Activated T-helper 1 cell treated with anti-CD3 and anti-CD28 coated beads, Interleukin-12 subunit alpha, Interleukin-12 subunit beta, Interleukin-2, Interleukin-4 antibody, amounts not matched to agents 30 ng/mL and 10 ng/mL and 1 ng/mL, durations not matched to agents 14 hours and 24 hours and 36 hours (primary cell): ENCODE measurements at places on chromosomes 4 and X.
A peak's percentile ranks its signal among the peaks of the same experiment; 100 is the strongest.

DNA sequence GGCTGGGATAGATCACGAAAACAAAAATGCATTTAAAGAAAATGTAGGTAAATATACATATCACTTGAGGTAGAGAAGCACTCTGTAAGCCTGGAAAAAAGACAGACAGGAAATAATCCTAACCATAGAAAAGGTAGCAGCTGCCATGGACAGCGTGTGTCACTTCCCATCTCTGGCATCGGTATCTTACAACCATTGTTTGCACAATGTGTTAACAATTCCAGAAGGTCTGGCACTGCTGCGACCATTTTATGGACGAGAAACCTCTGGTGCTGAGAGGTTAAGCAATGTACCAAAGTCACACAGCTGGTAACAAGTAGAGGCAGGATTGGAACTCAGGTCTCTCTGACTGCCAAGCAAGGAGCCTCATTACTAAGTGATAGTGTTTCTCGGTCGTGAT lies 1.7 kb upstream of the MTNR1A start:
- H3K4me1 ChIP-seq, result no peaks in the 10 kb centered on the region
- H3K27me3 ChIP-seq, result peaks cover 14% of the 10 kb centered on the region
- no peak overlapping the region for H3K27ac ChIP-seq
- DNase-seq, result no peak

DNA sequence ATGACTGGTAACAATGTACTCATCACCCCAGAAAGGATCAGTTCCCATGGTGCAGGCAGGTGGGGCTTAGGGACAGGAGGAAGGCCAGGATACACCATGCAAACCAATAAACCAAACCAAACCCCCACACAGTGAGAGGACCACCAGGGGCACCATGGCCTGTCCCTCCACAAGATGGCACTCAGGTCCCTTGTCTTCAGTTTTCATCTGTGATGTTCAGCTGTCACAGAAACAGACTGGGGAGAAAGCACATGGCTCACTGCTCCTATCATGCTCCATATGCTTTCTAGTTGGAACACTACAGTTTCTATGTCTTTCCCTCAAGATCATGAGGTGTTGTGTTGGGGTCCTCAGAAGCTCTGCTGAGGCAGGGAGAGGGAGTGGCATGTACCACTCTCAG lies 10.1 kb downstream of the HS3ST1 start:
- H3K27me3 ChIP-seq, result peaks cover 10% of the 10 kb centered on the region
- no peaks in the 10 kb centered on the region for H3K36me3 ChIP-seq
- no peak overlapping the region for H3K4me3 ChIP-seq
- no peaks in the 10 kb centered on the region for H3K4me1 ChIP-seq
- DNase-seq, result no peak

DNA sequence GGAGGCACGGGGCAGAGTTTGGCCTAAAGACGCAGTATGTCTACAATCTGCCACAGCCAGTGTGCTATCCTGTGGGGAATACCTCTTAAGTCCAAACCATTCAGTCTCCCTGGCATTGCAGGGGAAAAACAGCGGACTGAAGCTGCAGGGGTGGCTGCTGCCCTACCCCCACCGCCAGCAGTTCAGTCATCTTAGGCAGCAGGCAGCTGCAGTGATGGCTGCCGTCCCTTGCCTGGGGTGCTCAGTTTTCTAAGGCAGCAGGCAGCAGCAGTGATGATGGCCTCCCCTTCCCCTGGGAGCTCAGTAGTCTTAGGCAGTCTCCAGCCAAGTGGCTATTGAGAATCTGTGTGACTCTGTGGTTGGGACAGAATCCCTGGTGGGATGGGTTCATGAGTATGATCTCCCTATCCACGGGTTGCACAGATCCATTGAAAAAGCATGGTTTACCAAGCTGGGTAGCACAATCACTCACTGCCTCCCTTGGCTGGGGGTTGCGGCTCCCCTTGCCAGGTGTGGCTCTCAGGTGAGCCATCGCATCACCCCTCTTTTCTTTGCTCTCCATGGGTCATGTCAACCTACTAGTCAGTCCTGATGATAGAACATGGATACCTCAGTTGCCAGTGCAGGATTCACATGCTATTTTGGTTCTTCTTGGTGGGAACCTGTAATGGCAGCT lies 48.9 kb upstream of the GRID2 start:
- no peak for DNase-seq
- no peak overlapping the region for H3K4me3 ChIP-seq
- no peak overlapping the region for H3K27ac ChIP-seq
- no peaks in the 10 kb centered on the region for H3K36me3 ChIP-seq
- H3K27me3 ChIP-seq, result no peaks in the 10 kb centered on the region

DNA sequence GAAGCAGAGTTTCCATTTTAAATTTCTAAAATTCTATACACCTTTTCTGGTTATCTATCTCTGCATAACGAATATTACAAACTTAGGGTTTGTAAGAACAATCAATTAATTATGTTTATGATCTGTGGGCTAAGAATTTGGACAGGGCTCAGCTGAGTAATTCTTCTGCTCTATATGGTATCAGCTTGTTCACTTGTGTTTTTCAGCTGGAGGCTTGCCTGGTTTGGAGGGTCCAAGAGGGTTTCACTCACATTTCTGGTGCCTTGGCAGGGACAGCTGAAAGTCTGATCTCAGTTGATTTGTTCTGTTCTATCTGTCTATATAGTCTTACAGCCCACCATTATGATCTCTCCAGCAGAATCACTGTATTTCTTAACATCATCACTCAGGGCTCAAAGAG lies 57.8 kb upstream of the ADGRA3 start:
- H3K27me3 ChIP-seq, result no peaks in the 10 kb centered on the region
- no peaks in the 10 kb centered on the region for H3K36me3 ChIP-seq
- no peak overlapping the region for H3K4me3 ChIP-seq
- no peak overlapping the region for H3K27ac ChIP-seq

DNA sequence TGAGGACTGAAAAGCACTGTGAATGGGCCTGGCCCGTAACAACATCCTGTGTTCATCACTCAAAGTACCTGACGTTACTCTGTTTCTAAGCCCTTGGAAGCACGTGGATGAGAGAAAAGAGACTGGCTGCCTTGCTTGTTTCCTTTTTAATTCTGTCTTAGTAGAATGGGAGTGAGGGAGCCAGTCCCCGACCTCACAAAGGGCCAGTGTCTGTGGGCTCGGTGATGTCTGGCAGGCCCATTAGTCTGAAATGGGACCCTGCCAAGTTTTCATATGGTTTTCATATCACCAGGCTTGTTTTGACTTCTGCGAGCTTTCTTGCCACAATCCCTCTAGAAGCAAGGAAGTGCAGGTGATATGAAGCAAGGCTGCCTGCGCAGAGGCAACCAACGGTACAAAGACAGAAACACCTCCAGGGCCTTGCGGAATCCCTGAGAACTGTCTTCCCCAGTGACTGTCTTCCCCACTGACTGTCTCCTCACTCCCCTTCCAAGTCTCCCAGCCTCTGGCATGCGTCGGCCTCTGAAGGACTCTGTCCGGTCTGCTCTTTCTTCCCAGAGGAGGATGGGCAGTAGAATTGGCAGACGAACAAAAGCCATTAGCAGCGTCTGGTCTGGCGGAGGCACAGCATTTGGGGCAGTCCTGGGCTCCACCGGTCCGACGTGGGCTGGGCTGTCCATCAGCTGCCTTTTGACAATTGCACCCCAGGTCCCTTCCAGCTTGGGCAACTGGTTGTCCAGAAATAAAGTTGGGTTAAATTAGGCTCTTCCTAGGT lies 20.2 kb upstream of the RASL11B start:
- no peaks in the 10 kb centered on the region for H3K36me3 ChIP-seq
- H3K27me3 ChIP-seq, result peaks cover 3% of the 10 kb centered on the region
- no peak overlapping the region for H3K27ac ChIP-seq
- H3K4me3 ChIP-seq, result no peak overlapping the region
- no peaks in the 10 kb centered on the region for H3K4me1 ChIP-seq

GRCh38 chr4:159290321-159291030 lies 187.6 kb downstream of the RAPGEF2 start:
- no peak overlapping the region for H3K27ac ChIP-seq
- no peaks in the 10 kb centered on the region for H3K4me1 ChIP-seq
- no peak for DNase-seq
- H3K36me3 ChIP-seq, result no peaks in the 10 kb centered on the region

DNA sequence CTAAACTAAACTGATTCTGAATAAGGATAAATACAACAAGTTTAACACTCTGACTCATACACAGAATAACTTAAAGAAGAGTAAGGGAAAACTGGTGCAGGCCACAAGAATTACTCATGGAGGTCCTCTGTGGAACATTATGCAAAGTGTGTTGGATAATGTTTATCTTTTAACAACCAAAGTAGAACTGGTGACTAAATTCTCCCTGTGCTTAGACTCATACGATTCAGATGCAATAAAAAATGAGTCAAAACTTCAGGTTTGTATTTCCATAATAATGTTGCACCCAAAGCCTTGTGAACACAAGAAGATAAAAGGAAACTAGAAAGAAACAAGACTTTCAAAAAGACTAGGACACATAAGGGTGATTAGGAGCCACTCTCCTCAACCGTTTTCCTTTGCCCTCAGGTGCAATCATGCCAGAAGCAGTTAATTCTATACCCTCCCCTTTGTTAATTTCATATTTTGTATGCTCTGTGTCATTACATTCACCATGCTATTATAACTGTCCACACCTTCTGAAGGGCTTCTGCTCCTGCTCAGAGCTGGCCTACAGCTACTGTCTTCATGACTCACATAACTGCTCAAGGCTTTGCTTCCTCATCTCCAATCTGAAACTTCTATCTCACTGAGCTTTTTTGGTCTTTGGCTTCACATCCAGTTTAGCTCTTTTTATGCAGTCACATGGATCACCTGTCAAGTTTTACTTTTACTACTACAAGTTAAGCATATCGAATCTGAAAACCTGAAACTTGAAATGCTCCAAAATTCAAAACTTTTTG lies 60.2 kb downstream of the KCNIP4 start:
- no peaks in the 10 kb centered on the region for H3K36me3 ChIP-seq
- no peak for DNase-seq
- no peaks in the 10 kb centered on the region for H3K4me1 ChIP-seq

- no peak overlapping the region for H3K27ac ChIP-seq
- no peaks in the 10 kb centered on the region for H3K4me1 ChIP-seq
- no peak for DNase-seq
- H3K36me3 ChIP-seq, result no peaks in the 10 kb centered on the region
- H3K27me3 ChIP-seq, result no peaks in the 10 kb centered on the region
- no peak overlapping the region for H3K4me3 ChIP-seq
Observed at GRCh38 chrX:11629593-11630211, 36.0 kb downstream of the ARHGAP6 start.

GRCh38 chr4:53500546-53500945 lies 90.7 kb downstream of the LNX1 start:
- DNase-seq, result no peak
- H3K4me1 ChIP-seq, result no peaks in the 10 kb centered on the region
- H3K4me3 ChIP-seq, result no peak overlapping the region
- no peaks in the 10 kb centered on the region for H3K36me3 ChIP-seq
- H3K27me3 ChIP-seq, result peaks cover 6% of the 10 kb centered on the region
- no peak overlapping the region for H3K27ac ChIP-seq

DNA sequence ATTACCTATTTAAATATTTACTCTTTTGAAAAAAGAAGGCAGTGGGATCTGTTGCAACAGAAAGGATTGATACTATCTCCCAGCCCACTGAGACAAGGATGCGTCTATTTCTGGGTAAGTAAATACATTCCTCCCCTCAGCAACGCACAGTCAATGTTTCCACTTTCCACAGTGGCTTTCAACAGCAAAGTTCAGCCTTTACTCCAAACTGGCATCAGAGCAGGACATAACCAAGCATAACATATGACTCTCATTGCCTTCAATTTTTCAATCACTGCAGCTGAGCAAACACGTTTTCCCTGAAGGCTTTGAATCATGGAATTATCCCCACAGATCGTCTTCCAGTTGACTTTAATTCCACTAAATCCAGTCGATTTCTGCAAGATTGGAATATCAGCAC lies 160.3 kb upstream of the FRG1 start:
- no peak for DNase-seq
- no peak overlapping the region for H3K4me3 ChIP-seq
- no peaks in the 10 kb centered on the region for H3K27me3 ChIP-seq
- no peak overlapping the region for H3K27ac ChIP-seq
- H3K4me1 ChIP-seq, result no peaks in the 10 kb centered on the region

- H3K27me3 ChIP-seq, result no peaks in the 10 kb centered on the region
- H3K4me1 ChIP-seq, result no peaks in the 10 kb centered on the region
- no peak overlapping the region for H3K4me3 ChIP-seq
- no peaks in the 10 kb centered on the region for H3K36me3 ChIP-seq
- no peak for DNase-seq
- H3K27ac ChIP-seq, result no peak overlapping the region
Observed at GRCh38 chr4:11201256-11201655, 227.4 kb downstream of the HS3ST1 start.

DNA sequence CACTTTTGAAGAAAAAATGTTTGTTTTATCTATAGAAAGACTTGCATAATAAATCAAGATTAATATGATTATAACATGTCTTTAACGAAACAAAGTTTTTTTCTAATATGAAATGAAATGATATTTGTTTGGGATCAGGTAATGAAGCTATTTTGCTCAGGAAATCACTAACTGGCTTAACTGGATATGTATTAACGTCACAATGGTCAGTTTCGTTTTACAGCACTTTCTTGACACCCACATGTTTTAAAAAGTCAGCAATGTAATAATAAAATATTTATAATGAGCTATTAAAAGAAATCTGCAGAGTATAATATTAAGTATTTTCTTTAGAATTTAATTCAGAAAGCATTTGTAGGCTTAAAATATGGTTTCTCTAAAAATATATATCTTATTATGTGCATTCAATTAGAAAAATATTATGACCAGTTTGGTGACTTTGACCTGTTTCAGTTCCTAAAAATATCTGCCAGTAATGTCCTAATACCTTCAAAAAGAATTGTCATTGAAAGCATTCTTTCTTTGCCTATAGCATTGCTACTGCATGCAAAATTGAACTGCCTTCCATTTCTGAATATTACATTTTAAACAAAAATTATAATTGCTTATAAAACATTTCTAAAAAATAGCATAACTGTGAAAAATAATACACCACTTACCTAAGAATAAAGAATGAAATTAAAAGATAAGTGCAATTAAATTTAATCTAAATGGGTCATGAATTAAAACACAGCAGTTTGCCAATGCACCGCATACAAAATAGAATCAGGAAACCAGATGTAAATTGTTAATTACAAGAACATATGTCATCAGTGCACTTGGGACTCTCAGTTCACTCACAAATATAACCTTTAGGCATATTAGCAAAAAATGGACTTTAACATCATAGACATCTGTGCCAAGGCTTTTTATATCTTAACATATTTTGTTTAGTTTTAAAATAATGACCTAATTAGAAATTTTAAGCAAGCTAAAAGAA lies 31.6 kb downstream of the TIGD2 start:
- peaks cover 10% of the 10 kb centered on the region for H3K27me3 ChIP-seq
- H3K4me3 ChIP-seq, result no peak overlapping the region
- H3K36me3 ChIP-seq, result no peaks in the 10 kb centered on the region
- H3K4me1 ChIP-seq, result no peaks in the 10 kb centered on the region
- DNase-seq, result no peak
- no peak overlapping the region for H3K27ac ChIP-seq

- no peaks in the 10 kb centered on the region for H3K4me1 ChIP-seq
- H3K4me3 ChIP-seq, result peak overlapping the region; percentile 74
- H3K36me3 ChIP-seq, result no peaks in the 10 kb centered on the region
Observed at GRCh38 chrX:74922922-74923543, 2.2 kb downstream of the NEXMIF start.
